Stimulated activated CD8-positive, alpha-beta memory T cell treated with anti-CD3 and anti-CD28 coated beads, Interleukin-7, amount 100 ng/mL, for 1 hour (primary cell): ENCODE measurements at places on chromosomes 1 and 21.

DNA sequence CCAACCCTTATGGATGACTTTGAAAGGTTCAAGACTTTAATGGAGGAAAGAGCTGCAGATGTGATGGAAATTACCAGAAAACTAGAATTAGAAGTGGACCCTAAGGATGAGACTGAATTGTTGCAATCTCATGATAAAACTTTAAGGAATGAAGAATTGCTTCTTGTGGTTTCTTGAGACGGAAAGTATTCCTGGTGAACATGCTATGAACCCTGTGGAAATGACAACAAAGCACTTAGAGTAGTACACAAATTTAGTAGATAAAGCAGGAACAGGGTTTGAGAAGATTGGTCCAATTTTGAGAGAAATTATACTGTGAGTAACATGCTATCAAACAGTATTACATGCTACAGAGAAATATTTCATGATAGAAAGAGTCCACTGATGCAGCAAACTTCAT is 215.4 kb downstream of the OMA1 start:
- DNase-seq = no peak

DNA sequence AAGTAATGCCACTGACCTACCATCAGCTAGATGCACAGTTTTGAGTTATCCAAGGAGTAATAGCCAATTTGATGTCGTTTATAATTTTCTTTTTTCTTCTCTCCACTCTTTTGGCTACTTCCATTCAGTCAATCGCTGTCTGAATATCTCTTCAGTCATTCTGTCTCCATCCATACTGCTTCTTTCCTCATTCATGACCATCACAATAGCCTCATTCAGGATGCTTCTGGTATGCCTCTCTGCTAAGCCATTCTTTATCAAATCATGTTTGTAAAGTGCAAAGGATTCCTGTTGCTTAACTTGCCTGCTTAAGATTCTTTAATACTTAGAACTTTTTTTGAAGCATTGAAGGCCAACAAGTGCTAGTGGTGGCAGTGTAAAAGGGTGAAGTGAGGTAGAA is 20.2 kb downstream of the TYW3 start:
- DNase-seq = no peak

- DNase-seq = no peak
These were observed 494 bp downstream of the APH1A start for GRCh38 chr1:150268340-150268704.

GRCh38 chr1:64480999-64481772 is 11.3 kb downstream of the CACHD1 start:
- no peak for DNase-seq

DNA sequence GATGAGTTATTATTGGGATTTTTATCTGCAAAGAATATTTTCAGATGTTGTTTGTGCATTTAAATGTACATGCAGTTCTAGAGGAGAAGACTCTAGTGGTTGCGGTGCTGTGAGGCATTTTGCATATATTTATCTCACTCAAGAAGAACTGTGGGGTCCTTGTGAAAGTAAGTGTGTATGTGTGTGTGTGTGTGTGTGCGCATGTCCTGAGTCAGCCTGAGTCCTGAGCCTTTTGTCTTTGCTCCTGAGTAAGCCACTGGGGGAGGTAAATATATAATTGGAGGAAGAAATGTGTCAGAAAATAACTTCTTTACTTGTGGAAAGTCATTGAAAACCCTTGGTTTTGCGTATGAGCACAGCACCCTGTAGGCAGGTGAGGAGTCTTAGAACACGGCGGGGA is 55.6 kb upstream of the CD34 start:
- DNase-seq = no peak

GRCh38 chr1:168734271-168734670 is 5.3 kb upstream of the DPT start:
- DNase-seq = no peak
